ENCODE measurements at places on chromosomes 2 and 18. TPM values are rescaled to one million over a fixed set of nuclear protein-coding genes. Genes with fewer than 3 reads are reported as not detected.

KCNG2 gene
- not detected for total RNA-seq

EMX1 gene
- total RNA-seq: 0.18 TPM

SERPINB4 gene
- not detected for total RNA-seq

THOC1 gene
- total RNA-seq: 66.3 TPM

SLC23A3 gene
- 0.64 TPM for total RNA-seq

C2orf92 gene
- 4.5 TPM for total RNA-seq

MTIF2 gene
- 84.5 TPM for total RNA-seq

CEBPZOS gene
- 48.9 TPM for total RNA-seq

BOLL gene
- total RNA-seq: 0.11 TPM

MRPL53 gene
- 80.8 TPM for total RNA-seq

CHN1 gene
- total RNA-seq: 0.94 TPM

DNA sequence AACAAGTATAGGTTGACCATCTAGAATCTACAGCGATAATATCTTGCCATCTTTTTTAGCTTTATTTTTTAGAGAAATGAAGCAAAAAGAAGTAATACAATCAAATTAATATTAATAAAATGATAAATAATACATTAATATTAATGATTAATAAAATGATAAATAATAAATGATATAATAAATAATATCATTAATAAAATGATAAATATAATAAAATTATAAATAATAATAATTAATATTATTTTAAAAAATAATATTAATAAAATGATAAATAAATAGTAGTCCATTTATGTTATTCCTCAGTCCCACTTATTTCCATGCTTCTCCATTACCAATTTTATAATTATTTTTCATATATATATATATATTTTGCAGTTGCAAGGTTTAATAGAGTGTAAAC, 3.2 kb upstream of the REG3A start:
- no peak for DNase-seq

DNA sequence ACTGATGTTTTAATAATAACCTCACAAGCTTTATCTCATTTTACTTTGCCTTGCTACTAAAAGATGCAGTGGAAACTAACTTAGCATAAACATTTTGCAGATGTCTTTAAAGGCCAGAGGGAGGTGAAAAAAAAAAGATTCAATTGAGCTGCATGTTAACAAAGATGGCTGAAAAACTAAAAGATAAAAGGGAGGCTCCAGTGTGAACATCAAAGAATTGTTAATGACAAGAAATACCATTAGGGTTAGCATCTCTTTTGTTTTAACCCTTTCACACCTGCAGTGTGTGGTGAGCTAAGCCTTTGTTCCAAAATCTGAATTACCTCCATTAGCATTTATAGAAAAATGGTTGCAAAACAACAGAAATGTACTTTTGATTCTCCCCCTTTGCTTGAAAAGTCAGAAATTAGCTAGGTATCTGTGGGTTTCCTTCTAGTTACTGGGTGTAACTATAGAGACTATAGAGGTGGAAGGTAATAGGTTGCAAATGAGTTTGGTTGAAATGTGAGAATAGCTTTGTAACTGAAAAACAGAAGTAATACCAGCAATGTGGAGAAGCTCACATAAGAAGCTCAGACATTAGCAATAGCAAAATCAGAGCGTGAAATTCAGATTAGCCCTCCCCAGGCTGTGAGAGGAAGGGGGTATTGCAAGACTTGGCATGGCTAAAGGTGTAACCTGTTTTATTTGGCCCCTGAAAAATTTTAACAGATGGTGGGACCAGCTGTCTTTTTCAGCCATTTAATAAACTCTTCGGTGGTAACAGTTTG, 34.8 kb upstream of the SP5 start:
- DNase-seq: no peak

DNA sequence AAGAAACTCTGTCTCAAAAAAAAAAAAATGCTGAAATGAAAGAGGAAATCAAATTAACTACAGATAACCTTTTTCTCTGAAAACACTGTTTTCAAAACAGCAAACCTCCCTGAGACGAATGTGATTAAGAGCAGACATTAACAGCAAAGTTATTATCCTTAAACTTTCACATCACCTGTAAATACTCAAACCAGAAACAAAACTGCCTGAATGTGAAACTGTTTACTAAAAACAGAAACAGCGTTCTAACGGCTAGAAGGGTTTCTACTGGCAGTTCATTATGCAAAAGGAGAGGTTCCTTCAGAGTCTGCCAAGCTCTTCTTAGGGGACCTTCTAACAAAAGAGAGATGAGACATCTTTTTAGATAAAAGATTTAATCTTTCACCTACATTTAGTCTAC, 45.9 kb downstream of the PNO1 start:
- no peak for DNase-seq

DNA sequence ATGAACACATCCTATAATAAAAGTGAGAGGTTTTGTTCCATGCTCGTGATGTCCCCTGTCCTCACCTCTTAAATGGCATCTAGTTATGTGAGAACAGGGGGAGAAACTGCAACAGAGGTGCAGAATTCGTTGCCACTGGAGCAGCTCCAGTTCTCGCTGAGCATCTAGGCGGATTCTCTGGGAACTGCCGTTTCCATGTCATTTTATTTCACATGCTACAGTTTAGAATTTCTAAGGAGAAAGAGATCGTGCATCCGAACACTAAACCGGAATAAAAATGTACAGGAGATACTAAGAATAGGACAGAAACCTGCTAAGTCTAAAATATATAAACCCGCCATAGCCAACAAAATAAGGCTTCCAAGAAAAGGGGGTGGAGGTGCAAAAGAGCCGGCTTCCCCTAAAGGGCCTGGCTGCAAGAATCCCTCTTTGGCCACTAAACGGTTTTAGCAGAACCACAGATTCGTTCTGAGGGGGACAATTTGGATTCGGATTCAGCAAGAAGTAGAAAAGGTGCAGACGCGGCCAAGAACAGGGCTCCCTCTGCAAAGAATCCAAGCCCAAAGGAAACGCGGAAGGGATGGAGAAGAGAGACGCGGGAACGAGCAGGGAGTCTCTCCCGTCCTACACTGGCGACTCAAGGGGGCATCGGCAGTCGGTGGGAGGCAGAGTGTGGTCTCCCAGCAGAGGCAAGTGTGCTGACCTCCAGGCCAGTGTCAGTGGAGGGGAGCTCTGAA, 1.3 kb downstream of the TMEM163 start:
- no peak for DNase-seq

DNA sequence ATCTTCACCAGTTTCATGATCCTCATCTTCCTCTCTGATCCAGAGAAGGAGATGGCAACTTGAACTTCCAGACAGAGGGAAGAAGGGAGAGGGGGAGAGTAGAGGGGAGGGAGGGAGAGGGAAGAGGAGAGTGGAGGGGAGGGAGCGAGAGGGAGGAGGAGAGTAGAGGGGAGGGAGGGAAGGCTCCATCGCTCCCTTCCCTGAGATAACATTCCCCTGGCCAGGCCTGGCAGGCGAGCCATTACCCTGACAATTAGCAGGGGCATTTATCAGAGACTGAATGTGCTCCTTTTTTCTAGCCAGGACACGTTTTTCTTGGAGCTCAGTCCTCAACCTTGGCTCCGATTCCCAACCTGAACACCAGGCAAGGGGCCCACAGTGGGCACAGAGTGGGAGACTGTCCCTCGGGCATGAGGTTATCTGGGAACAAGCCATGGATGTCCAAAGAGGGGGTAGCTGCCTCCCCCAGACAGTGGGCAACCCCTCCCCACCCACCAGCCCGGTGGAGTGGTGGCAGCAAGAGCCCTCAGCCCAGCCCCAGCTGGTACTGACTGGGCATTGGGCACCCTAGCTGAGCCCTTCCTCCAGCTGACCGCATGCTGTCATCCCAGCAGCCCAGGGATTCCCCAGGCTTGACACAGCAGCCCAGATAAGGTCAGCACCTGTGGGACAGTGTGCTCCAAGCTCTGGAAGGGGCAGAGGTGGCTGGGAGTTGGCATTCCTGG, 81.8 kb downstream of the TNS1 start:
- DNase-seq: no peak

GRCh38 chr18:56678836-56679565, 27.8 kb downstream of the WDR7 start:
- no peak for DNase-seq

- DNase-seq: no peak
Measured at GRCh38 chr2:99275882-99276281, 20.4 kb upstream of the LYG2 start.

- no peak for DNase-seq
Measured at GRCh38 chr2:38446906-38447561, 70.0 kb upstream of the ATL2 start.

DNA sequence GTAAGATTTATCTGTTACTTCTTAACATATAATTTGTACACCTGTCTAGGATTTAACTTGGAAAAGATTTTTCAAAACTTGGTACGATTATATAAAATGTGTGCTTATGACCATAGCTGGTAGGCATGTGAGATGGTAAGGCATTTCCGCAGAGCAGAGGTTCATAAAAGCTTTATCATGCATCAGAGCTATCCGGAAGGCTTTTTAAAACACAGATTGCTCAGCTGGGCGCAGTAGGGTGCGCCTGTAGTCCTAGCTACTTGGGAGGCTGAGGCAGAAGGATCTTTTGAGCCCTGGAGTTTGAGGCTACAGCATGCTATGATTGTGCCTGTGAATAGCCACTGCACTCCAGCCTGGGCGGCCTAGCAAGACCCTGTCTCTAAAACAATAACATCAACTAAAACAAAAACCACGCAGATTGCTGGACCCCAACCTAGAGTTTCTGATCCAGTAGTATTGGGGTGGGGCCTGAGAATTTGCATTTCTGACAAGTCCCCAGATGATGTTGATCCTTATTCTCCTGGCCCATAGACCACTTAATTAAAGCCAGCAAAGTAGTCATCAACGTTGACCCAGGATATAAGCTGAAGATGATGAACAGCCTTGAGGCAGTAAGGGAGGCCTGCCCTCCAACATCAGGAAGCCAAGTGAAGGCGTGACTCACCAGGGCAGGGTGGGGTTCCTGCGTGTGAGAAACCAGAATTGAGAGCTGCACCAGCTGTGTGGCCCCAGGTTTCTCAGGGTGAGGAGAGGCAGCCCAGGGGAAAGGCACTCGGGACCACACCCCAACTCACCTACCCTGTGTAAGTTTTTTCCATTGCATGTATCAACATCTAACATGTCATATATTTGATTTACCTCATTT, 21.6 kb upstream of the SLC20A1 start:
- peak; percentile 52 for DNase-seq

DNA sequence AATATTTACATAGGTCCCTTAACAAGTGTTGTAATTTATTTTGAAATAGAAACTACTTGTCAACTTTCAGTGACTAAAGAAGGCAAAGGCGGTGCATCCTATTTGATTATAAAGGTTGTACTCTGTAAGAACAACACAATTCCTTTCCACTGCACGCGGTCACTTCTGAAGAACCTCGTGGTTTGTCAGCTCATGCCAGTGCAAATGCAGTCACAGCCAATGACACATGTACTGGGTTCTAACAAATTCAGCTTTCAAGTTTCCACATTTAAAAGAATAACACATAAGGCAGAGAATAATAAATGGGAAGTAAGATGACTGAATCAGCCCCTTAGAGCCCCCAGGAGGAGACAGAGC, 39.7 kb downstream of the CYB5A start:
- no peak for DNase-seq

DNA sequence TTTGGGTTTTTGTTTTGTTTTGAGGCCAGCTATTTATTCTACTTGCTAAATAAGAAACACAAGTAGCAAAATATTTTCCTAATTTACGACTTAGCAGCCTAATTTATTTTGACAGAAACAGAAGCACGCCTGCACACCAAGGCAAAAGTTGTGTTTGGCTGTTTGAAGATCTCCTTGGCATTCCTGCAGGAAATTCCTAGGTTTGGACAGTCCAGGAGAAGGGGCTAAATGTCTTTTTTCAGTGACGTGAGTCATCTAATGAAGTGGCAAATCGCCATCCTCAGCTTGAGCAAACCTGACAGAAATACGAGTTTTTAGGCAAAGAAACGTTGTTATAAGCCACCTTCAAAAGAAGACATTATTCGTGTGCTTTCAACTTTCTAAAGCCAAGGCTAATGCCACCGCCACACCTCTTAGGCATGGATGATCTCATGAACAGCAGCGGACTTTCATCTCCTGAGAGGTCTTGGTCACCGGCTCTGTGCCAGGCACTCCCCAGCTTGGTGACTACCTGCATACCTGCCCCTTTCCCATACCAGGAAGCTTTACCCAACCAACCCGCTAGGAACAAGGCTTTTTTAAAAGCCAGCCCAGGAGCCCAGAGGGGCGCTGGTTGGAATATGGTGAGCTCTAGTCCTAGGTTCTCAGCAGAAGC, 30.9 kb downstream of the STK39 start:
- no peak for DNase-seq

GRCh38 chr2:190679391-190679790, 30.5 kb downstream of the NAB1 start:
- no peak for DNase-seq

- no peak for DNase-seq
Measured at GRCh38 chr18:6711467-6711866, 18.0 kb upstream of the ARHGAP28 start.

DNA sequence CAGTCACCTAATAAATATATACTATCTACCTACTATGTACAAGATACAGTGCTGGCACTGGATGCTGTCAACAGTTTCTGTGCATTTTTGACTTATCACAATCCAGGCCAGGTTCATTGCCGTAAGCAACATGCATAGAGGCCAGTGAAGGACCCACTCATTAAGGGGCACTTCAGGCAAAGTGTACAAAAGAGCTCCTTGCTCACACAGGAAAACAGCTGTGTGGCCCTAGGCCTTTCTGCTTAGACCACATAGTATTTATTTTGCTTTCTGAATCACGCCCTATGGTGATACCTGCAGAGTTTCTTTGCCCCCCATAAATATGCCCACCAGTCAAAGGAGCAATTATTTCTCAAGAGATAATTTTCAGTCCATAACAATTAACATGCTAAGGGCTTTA, 39.6 kb upstream of the STAT4 start:
- DNase-seq: no peak

DNA sequence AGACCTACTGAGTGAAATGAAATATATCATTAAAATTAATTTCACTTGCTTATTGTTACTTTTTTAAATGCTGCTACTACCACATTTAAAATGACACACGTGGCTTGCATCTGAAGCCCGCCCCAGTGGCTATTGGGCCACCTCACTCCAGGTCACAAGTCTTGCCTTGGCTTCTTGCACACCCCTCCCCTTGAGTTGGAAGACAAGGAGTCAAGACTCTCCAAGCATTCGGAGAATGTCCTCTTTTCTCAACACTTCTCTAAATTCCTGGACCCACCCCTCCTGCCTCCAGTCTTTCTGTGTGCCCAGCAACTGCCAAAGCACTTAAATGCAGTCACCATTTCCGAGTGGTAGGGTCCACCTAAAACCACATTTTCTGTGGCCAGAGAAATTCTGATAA, 73.4 kb downstream of the ZBTB7C start:
- no peak for DNase-seq

- DNase-seq: no peak
Measured at GRCh38 chr2:45637440-45637839, 14.0 kb upstream of the PRKCE start.

- DNase-seq: no peak
Measured at GRCh38 chr2:74778381-74779264, 55.3 kb upstream of the HK2 start.
